Neuronal stem cell (in vitro differentiated cells): ENCODE measurements at places on chromosomes 3 and 15.

- DNase-seq: no peak
These were observed 20.9 kb downstream of the GMPS start for GRCh38 chr3:155891321-155891720.

DNA sequence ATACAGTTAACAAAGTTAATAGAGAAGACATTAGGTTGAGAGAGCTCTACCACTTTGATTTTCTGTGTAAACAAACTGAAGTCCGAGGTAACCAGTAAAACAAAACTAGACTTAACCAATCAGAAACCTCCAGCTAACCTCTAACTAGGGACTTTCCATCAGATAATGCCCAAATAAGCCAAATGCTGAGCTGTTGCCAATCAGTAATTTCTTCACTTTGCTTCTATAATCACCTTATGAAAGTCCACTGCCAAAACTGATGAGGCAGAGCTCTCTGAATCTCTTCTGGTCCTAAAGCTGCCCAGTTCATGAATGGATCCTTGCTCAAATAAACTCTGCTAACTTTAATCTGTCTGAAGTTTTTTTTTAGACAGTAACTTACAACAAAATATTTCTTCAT is 448.0 kb upstream of the NECTIN3 start:
- DNase-seq: no peak

- DNase-seq: peak; percentile 97
These were observed 45.2 kb downstream of the ATP2B2 start for GRCh38 chr3:10459954-10460754.

- DNase-seq: no peak
These were observed 101.2 kb downstream of the TCF12 start for GRCh38 chr15:57019496-57020160.
